ENCODE measurements at places on chromosomes 6 and 20.

- no peak for DNase-seq
Measured at GRCh38 chr20:13333793-13334192, 112.7 kb downstream of the ISM1 start.

GRCh38 chr6:161596807-161597520 lies 323.1 kb upstream of the AGPAT4 start:
- DNase-seq, result no peak

GRCh38 chr20:57548177-57549058 lies 12.5 kb upstream of the PCK1 start:
- no peak for DNase-seq

GRCh38 chr6:129790785-129791184 lies 70.3 kb downstream of the TMEM244 start:
- no peak for DNase-seq

DNA sequence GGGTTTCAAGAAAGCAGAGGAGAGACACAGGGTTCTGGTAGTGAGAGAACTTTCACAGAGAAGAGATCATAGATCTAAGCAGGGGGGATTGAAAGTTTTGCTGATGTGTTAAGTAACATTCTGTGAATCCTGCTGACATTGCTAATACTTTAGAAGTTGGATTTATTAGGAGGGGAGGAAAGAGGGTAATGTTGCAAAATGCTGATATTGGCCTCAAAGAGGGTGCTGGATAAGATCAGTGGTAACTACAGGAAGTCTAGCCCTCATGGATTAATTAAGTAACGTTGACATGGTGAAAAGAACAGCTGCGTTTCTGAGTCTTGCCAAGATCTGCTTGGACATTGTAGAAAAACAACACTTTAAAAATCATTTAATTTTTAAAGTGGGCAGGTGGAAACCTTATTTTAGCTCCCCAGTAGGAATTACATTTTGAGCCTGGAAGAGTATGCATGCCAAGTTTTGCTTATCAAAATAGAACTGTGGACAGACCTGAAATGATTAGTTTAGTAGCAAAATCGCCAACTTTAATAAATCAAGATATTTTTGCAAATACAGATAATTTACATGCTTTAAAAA lies 606.0 kb upstream of the HTR1E start:
- no peak for DNase-seq

DNA sequence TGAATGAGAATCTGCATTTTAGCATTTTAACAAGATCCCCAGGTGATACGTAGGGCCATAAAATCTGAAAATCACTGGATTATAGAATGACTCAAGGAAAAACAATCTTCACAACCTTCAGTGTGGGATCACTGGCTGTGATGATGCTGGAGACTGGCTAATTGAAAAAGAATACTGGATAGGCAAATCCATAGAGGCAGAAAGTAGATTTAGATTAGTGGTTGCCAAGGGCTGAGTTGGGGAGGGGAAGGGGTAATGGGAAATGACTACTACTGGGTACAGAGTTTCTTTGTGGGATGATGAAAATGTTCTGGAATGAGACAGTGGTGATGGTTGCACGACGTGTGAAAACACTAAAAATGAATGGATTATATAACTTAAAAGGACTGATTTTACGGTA lies 84.1 kb downstream of the CDK19 start:
- DNase-seq, result no peak

- DNase-seq, result peak; percentile 79
Measured at GRCh38 chr6:2853769-2854395, 12.2 kb upstream of the SERPINB1 start.

GRCh38 chr20:43977962-43978361 lies 63.3 kb downstream of the TOX2 start:
- DNase-seq, result no peak

DNA sequence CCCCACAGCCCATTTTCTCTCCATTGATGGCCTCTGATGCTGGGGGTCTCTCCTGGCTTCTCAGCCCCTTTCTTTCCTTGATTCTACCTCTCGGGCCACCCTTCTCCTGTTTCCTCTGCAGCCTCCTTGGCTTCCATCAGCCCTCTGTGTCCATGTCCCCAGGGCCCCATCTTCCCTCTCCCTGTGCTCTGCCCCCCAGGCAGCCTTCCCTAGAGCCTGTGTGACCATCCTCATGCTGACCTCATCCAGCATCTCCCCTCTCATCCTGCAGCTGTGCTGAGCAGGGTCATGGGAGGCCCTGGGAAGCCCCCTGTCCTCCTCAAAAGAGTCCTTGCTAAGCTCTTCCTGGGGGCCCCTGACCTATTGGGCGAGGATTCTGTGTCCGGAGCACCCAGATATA lies 73.4 kb upstream of the NNAT start:
- DNase-seq, result no peak

- no peak for DNase-seq
Measured at GRCh38 chr6:70415660-70416059, 2.4 kb downstream of the FAM135A start.

All from HTR-8/SVneo (cell line).